ENCODE measurements at places on chromosomes 13 and 19. TPM values are rescaled to one million over a fixed set of nuclear protein-coding genes. Genes with fewer than 3 reads are reported as not detected.

SULT2A1 gene
- total RNA-seq = not detected

CRX gene
- not detected for total RNA-seq

OR7D2 gene
- under 0.01 TPM for total RNA-seq

XAB2 gene
- total RNA-seq = 26.3 TPM

NOVA2 gene
- 19.7 TPM for total RNA-seq

AMER2 gene
- 129 TPM for total RNA-seq

ZNF324B gene
- 14.0 TPM for total RNA-seq

KIR3DL2 gene
- not detected for total RNA-seq

ANKLE1 gene
- total RNA-seq = 0.74 TPM

FXYD1 gene
- total RNA-seq = 0.74 TPM

PEPD gene
- total RNA-seq = 15.0 TPM

RXFP2 gene
- not detected for total RNA-seq

C19orf67 gene
- not detected for total RNA-seq

TEKTIP1 gene
- total RNA-seq = not detected

RNF225 gene
- total RNA-seq = not detected

KIR3DL1 gene
- not detected for total RNA-seq

LAIR1 gene
- total RNA-seq = 0.98 TPM

PSG1 gene
- not detected for total RNA-seq

AP1M2 gene
- not detected for total RNA-seq

LILRA5 gene
- not detected for total RNA-seq

ZNF578 gene
- 24.3 TPM for total RNA-seq

SLC44A2 gene
- total RNA-seq = 33.4 TPM

NPAS1 gene
- total RNA-seq = 5.9 TPM

ZFP36 gene
- total RNA-seq = 2.0 TPM

TRAPPC6A gene
- 2.7 TPM for total RNA-seq

KL gene
- total RNA-seq = 0.49 TPM

ZNF333 gene
- 21.6 TPM for total RNA-seq

TMEM145 gene
- 54.6 TPM for total RNA-seq

Data from temporal lobe (tissue), 4 donors.